ENCODE measurements at places on chromosomes 2 and 18.

- peak; percentile 98 for DNase-seq
These were observed 123.3 kb downstream of the LTBP1 start for GRCh38 chr2:33069894-33070651.

DNA sequence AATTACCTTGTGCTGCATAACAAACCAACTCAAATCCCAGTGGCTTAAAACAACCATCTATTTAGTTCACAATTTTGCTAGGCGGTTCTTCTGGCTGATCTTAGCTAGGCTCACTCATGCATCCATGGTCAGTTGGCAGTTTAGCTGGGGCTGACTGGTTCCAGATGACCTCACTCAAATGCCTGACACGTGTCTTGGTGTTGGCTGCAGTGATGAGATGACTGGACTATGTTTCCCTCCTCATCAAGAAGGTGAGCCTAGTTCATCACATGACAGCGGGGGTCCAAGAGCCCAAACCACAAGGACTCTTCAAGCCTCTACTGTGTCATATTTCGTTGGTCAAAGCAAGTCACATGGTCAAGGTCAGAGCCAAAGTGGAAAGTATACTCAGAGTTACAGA is 42.7 kb upstream of the ACTR3 start:
- peak; percentile 47 for DNase-seq

DNA sequence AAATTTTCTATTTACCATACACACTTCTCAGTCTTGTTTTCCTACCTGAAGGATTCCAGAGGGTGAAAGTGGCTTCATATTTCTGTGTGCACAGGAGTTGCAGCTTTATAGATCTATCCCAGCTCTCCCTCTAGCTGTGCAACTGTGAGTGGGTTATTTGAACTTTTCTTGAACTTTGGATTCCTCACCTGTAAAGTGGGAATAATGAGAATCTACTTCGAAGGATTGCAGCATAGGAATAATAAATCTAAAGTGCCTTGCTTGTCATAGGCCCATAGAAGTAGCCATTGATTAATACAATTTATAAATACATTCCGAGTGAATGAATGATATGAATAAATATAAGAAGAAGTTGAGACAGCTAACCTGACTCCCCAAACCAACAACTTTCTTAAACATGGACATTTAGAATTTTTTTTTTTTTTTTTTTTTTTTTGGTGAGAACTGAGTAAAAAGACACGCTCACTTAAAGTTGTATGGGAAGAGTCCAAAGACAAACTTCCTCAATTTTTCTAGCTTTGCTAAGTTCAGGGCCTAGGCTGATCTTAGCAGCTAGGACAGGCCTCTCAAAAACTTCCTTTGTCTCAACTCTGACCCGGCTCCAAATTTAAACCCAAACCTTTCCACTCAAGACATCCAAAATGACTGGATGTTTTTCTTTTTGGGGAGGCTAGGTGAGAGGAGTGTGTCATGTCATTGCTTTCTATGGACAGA is 203.3 kb upstream of the FBXO11 start:
- DNase-seq = no peak

DNA sequence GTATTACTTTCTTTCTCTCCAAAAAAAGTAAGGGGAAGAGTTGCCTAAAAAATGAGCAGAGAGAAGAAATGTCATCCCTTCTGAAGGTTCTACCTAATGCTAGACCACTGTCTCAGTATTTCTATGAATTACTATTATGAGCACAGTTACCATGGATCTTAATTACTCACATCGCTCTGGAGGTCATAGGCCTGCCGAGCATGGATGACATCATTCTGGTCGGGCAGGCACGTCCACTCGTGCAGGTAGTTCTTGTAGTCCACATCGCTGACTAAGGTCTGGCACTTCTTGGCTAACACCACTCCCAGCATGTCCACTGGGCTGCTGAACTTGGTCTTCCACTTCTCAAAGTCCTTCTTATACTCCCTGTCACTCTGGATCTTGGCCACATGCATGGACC is 106.9 kb downstream of the NEB start:
- DNase-seq = no peak

DNA sequence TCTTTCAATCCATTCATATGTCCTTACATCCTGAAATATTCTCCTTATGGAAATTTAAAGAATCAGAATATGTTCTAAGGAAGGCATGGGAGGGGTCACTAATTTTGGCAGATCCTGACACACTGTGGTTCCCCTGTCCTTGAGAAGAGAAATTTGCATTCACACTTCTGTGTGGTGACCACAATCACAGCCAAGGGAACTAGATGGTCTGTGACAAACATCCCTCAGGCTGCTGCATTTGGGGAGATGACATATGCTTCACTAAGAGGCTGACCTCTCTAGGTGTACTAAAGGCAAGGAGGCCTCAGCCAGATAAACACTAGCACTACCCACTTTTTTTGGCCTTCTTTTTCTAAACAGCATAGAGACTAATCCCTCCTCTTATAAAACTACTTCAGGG is 129.6 kb downstream of the MREG start:
- DNase-seq = no peak

- DNase-seq = no peak
These were observed 30.3 kb downstream of the TFCP2L1 start for GRCh38 chr2:121254748-121255147.

GRCh38 chr2:175036582-175037018 is 31.4 kb upstream of the CHN1 start:
- DNase-seq = no peak

DNA sequence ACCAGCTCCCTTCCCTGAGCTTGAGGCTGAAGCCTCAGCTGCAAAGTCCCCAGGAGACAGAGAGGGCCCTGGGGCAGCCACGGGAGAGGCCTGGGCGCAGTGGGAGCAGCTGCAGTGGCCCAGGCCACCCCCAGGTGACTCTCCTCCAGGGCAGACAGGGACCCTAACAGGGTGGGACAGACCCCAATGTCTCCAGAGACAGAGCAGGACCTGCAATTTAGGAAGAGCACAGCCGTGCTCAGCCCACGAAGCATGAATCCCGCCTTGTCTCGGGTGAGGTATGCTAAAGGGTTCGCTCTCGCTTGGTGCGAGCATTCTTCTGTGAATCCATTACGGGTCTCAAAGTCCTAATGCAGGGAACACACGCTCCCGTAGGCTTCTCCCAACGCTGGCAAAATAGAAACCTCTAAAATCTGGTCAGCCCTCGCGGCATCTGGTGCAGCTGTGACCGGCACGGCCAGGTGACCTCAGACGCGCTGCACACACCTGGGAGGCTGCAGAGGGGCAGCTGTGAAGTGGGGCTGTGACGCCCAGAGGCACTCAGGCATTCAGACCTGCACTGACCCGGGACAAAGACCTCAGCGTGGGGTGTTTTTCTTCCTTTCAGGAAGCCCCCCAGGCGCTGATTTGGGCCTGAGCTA is 12.6 kb downstream of the MBP start:
- no peak for DNase-seq

DNA sequence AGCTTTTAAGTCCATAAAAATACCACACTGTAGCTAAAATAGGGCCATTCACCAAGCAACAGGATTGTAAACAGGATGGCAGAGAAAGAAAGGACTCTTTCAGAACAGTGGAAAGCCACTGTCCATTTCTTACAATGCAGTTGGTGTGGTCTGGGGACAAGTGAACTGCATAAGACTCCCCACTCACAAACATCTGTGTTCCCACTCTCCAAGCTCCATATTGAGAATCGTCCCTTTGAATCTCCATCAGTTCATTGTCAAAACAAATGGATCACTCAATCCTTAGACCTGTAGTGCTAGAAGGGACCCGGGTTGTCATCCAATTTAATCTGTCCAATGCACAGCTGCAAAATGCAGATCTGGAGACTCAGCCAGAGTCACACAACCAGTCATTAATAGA is 347.4 kb upstream of the KLHL29 start:
- no peak for DNase-seq

GRCh38 chr18:80259610-80260009 is 12.3 kb upstream of the PARD6G start:
- no peak for DNase-seq

- no peak for DNase-seq
These were observed 95.3 kb downstream of the CCDC93 start for GRCh38 chr2:117918608-117919007.

- DNase-seq = peak; percentile 66
These were observed 62.9 kb upstream of the CTIF start for GRCh38 chr18:48475635-48476549.

GRCh38 chr2:49770919-49771318 is 616.6 kb upstream of the FSHR start:
- DNase-seq = peak; percentile 1

GRCh38 chr18:74803117-74803516 is 205.4 kb downstream of the ZNF407 start:
- no peak for DNase-seq

DNA sequence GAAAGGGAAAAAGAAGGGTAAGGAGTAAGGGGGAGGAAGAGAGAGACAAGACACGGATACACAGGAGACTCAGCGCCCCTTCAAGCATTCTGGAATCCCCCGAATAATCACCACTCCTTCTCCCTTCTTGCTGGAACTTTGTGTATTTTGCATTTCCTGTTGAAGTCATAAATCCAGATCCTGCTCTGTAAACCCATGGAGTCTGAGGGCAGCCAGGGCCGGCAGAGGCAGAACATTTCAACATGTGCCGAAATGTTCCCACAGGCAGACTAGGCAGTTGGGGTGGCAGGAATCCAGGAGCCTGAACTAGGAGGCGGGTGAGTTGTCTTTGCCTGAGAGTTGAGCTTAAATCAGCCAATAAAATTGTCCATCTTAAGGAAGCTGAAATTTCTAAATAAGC is 193.1 kb downstream of the SH3RF3 start:
- DNase-seq = peak; percentile 98

DNA sequence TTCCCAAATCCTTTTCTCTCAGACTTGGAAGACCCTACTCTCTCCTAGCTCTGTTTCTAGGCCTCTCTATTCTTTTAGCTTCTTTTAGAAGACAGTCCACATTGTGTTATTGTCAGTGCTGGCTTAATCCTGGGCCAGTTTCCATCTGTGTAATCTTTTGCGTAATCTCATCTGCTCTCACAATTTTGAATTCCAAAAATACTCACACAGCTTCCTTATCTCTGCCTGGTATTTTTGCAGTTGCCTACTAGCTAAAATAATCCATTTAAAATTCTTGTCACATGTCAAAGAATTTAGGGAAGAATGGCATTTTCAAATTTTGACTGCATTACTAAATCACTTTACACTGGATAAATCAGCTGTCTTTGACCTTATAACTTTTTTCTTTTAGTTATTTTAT is 200.6 kb upstream of the MEX3C start:
- no peak for DNase-seq

DNA sequence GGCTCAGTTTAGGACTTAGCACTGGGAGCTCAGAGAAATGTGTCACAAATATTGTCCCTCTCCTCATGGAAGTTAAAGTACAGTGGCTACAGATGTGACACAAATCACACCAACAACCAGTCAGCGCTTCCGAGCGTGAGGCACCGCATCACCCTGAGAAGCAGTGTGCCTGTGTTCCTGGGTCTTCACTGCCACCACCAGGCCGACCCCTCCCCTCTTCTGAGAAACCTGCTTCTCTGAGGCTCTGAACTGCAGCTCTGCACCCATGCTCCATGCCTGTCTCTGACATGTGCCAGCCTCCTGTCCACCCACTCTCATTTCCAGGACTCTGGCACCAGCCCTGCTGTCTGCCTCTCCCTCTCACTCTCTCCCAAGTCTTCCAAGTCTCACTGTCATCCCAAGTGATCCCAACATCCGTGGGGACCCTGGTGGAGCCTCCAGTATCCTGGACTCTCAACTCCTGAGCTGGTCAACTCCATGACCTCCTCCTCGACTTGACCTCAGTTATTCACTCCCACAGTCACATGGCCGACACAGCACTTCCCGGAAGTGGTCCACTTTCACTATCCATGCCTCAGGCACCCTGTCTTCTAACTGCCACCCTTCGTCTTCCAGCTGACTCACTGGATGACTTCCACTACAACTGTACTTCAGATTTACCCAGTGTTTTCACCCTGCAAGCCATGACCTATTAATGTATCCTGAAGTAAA is 73.5 kb downstream of the FBXO15 start:
- no peak for DNase-seq

GRCh38 chr18:54641734-54642133 is 50.7 kb downstream of the DYNAP start:
- no peak for DNase-seq

DNA sequence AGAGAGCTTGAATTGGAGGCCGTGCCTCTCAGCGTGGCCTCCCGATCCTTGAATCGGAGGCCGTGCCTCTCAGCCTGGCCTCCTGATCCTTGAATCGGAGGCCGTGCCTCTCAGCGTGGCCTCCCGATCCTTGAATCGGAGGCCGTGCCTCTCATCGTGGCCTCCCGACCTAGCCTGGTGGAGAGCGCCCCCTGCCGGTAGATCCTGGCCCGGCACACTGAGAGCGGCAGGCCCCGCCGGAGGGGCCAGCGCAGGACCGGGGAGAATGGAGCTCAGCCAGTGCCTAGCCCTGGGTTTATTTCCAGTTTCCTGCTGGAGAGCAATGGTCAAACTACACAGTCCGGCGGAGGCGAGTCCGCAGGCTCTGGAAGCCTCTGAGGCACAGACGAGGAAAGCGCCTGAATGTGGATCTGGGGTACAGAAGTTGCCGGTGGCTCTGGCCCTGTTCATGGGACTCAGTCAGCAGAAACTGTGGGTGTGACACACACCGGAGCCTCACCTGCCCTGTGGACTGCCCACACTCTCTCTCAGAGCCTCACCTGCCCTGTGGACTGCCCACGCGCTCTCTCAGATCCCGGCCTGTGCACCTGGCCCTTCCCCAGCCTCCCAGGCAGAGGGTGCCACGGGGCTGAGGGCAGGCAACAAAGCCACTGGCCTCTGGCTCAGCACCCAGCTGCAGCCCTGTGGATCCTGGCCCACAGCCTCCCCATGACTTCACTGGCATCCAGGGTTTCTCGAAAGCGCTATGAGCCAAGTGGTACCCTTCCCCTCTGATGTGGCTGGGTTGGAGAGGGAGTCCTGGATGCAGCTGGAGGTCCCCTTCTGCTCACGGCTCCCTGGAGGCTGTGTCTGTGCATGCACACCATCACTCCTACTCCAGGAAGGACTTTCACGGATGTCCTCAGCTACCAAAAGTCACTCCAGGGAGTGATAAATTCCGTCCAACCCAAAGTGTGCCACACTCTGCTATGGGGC is 1.5 kb downstream of the IL36B start:
- no peak for DNase-seq

GRCh38 chr2:36406296-36406695 is 50.7 kb downstream of the CRIM1 start:
- DNase-seq = no peak

DNA sequence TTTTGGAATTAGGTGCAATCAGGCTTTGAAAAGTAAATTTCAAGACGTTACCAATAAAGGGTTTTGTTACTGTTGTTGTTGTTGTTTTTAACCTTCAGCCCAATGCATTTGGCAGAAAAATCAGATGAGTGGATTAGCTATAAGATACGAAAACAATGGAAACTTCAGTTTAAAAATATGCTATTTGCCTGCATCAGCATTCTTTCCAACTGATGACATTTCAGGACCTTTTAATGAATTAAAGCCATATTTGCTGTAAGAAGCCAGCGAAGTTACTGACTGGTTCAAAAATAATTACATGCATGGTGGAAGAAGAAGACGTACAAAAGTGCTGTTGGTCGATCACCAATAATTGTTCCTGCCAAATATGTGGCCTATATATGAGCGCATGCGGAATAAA is 639.3 kb upstream of the SOX11 start:
- no peak for DNase-seq

Data from foreskin fibroblast (primary cell).